ENCODE measurements at places on chromosomes 6 and 20. TPM values are rescaled to one million over a fixed set of nuclear protein-coding genes. Genes with fewer than 3 reads are reported as not detected.

EXOC2 gene
- 16.2 TPM for polyA plus RNA-seq

EFCAB8 gene
- polyA plus RNA-seq: 0.25 TPM

IL17A gene
- 0.78 TPM for polyA plus RNA-seq

MICAL1 gene
- 170 TPM for polyA plus RNA-seq

EYS gene
- polyA plus RNA-seq: 0.76 TPM

LINC00237 gene
- polyA plus RNA-seq: not detected

LRRC73 gene
- 0.49 TPM for polyA plus RNA-seq

DNA sequence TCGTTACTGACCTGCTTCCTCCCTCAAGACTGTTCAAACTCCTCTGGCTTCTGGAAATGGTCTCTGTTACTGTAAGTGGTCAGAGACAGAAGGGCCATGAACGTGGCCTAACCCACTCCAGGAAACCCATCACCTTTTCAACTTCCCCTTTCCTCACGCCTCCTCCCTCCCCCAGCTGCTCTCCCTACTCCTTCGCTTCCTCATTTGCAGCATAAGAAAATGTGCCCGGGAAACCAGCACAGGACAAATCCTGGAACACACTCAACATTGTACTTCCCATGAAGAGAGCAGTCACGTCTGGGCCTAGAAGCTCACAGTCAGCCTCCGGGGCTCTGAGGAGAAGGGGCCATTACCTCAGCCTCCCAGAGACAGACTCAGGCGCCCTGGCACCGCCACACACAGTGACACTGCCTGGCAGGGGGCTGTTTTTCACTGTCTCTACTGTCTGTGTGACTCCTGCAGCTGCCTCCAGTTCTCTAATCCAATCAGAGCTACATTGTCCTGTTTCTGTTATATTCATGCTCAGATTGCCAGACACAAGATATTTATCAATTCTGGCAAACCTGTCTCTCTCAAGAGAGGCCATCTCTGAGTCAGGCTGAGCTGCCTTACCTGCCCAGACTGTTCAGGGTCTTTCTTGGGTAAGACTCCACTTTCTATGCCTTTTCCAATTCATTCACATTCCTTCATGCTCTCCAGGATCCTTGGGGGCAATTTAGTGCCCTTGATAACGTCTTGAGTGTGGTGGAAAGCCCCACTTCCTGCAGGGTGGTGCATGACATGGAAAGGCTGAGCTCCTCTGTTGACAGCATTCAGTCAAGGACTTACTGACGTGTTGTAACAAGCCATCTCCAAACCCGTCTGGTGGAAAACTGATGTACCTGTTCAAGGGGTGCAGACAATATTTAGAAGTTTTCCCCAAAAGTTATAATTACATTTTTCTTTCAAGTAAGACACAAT is 242.2 kb downstream of the HIVEP2 start:
- DNase-seq: peak; percentile 6
- H3K4me1 ChIP-seq: no peaks in the 10 kb centered on the region
- H3K36me3 ChIP-seq: no peaks in the 10 kb centered on the region
- H3K4me3 ChIP-seq: no peak overlapping the region
- H3K27me3 ChIP-seq: no peaks in the 10 kb centered on the region

DNA sequence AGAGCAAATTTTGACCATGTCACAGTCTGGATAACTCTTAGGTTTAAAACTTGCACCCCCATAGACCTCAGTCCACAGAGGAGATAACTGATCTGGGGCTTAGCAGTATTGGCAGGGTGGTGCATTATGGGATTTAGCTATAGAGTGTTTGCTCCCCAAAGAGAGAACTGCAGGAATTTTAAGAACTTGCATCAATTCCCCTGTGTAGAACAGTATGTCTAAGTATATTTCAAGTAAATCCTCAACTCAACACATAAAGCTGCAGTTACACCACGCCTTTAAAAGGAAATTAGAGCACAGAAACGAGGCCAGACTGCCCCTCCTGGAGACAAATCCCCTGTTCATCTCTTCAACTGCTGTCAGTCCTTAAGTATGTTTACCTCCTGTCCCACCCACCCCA is 144.9 kb downstream of the TRMT11 start:
- no peaks in the 10 kb centered on the region for H3K4me1 ChIP-seq
- no peak overlapping the region for H3K4me3 ChIP-seq
- no peak for DNase-seq
- no peak overlapping the region for H3K27ac ChIP-seq
- no peaks in the 10 kb centered on the region for H3K36me3 ChIP-seq

- peak overlapping the region; percentile 7 for H3K27ac ChIP-seq
- H3K36me3 ChIP-seq: no peaks in the 10 kb centered on the region
- H3K4me3 ChIP-seq: peak overlapping the region; percentile 30
- DNase-seq: no peak
These were observed 1.2 kb upstream of the SLC24A3 start for GRCh38 chr20:19211252-19211651.

DNA sequence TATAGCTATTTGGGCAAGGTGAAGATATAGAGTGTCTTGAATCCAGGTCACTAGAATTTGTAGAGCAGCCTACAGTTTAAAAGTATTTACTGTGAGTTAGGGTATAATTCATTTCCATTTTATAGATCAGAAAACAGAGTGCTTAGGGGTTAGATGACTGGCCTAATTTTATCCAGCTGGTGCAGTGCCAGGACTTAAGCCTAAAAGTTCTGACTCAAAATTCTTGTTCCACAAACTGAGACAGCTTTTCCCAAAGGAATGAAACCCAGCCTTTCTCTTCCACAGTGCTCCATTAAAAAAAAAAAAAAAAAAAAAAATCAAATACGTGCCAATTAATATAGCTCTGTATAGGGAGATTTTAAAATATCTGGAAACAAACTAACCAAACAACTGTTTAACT is 441.0 kb upstream of the MARCKS start:
- no peaks in the 10 kb centered on the region for H3K4me1 ChIP-seq
- H3K27ac ChIP-seq: no peak overlapping the region
- no peak overlapping the region for H3K4me3 ChIP-seq
- DNase-seq: no peak
- no peaks in the 10 kb centered on the region for H3K36me3 ChIP-seq

DNA sequence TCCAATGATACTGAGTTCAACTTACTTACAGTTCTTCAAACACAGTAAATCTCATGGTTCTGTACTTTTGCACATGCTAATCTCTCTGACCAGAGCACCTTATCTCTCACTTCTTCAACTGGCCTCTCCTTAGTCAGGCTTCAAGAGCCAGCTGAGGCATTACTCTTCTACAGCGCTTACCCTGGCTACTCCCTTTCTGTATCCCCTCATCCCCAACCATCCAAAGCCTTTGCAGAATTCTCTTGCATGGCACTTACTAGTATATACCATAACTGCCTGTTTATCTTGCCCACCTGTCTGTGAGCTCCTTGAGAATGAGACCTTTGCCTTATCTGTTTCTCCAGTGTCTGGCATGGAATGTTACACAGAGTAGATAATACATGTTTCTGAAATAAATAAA is 49.2 kb downstream of the SESN1 start:
- H3K36me3 ChIP-seq: no peaks in the 10 kb centered on the region
- H3K27me3 ChIP-seq: no peaks in the 10 kb centered on the region
- no peaks in the 10 kb centered on the region for H3K4me1 ChIP-seq
- no peak for DNase-seq

DNA sequence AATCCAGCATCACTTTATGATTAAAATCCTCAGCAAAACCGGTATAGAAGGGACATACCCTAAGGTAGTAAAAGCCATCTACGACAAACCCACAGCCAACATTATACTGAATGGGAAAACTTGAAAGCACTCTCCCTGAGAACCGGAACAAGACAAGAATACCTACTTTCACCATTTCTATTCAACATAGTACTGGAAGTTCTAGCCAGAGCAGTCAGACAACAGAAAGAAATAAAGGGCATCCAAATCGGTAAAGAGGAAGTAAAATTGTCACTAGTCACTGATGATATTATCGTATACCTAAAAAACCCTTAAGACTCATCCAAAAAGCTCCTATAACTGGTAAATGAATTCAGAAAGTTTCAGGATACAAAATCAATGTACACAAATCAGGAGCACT is 33.3 kb downstream of the BLOC1S5 start:
- H3K36me3 ChIP-seq: no peaks in the 10 kb centered on the region
- no peak overlapping the region for H3K4me3 ChIP-seq
- H3K4me1 ChIP-seq: no peaks in the 10 kb centered on the region
- DNase-seq: no peak
- no peak overlapping the region for H3K27ac ChIP-seq
- no peaks in the 10 kb centered on the region for H3K27me3 ChIP-seq

DNA sequence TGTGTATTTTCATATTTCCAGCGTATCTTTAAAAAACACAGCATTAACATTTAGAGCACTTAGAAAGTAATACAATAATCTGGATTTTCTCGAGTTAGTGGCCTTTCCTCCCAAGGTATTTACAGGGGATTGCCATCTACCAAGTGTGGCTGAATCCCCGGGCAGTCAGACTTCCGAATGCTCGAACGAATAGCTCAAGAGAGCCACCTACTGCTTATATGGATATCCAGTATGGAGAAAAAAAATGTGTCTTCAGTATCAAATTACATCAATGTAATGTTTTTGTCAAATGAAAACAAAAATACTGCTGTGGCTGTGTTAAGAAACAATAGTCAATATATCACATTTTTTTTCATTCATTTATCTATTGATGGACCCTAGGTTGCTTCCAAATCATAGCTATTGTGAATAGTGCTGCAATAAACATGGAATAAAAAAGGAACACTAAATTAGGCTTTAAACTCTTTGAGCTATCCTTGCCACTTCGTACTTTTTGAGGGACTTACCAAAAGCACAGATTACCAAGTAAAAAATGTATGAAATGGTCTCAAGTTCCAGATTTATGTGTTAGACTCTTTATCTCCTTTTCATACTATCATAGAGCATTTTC is 654.5 kb upstream of the PTCHD4 start:
- peak; percentile 20 for DNase-seq
- H3K4me1 ChIP-seq: peaks cover 5% of the 10 kb centered on the region
- H3K27ac ChIP-seq: peak overlapping the region; percentile 59
- no peak overlapping the region for H3K4me3 ChIP-seq

GRCh38 chr20:47355489-47356219 is 845 bp downstream of the ZMYND8 start:
- no peaks in the 10 kb centered on the region for H3K27me3 ChIP-seq
- H3K27ac ChIP-seq: peak overlapping the region; percentile 98
- H3K4me1 ChIP-seq: peaks cover 93% of the 10 kb centered on the region
- peak; percentile 59 for DNase-seq

GRCh38 chr6:28208111-28208659 is 16.9 kb upstream of the ZSCAN9 start:
- no peak overlapping the region for H3K4me3 ChIP-seq
- peak; percentile 37 for DNase-seq
- peaks cover 12% of the 10 kb centered on the region for H3K4me1 ChIP-seq
- H3K36me3 ChIP-seq: no peaks in the 10 kb centered on the region
- peaks cover 81% of the 10 kb centered on the region for H3K27me3 ChIP-seq
- no peak overlapping the region for H3K27ac ChIP-seq

- DNase-seq: no peak
- no peaks in the 10 kb centered on the region for H3K36me3 ChIP-seq
- H3K27me3 ChIP-seq: no peaks in the 10 kb centered on the region
- no peak overlapping the region for H3K4me3 ChIP-seq
- no peak overlapping the region for H3K27ac ChIP-seq
These were observed 6.4 kb upstream of the AIG1 start for GRCh38 chr6:143054329-143054728.

DNA sequence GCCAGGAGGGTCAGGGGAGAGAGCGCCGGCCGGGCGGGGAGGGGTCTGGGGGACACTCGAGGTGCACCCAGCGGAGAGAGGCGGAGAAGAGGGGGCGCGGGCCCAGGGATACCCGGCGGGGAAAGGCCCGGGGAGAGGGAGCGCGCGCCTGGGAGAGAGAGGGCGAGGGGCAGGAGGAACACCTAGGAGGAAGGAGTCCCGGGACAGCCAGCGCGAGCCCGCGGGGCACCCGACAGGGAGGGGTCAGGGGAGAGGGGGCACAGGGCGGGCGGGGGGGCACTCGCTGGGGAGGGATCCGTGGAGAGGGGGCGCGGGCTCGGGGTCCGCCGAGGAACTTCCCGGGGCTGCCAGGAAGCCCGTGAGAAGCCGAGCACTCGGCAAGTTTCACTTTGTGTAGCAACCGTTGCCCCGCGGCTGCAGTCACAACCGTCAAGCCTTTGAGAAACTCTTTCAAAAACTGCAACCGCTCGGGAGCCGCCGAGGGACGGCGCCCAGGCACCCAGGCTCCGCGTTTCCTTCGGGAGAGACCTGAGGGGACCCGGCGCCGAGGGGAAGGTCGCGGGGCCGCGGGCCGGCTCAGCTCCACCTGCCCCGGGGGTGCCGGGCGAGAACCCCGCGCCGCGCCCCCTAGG is 471 bp downstream of the EZR start:
- peak; percentile 68 for DNase-seq
- H3K27me3 ChIP-seq: no peaks in the 10 kb centered on the region
- H3K27ac ChIP-seq: peak overlapping the region; percentile 99
- peaks cover 18% of the 10 kb centered on the region for H3K36me3 ChIP-seq
- H3K4me3 ChIP-seq: peak overlapping the region; percentile 88

DNA sequence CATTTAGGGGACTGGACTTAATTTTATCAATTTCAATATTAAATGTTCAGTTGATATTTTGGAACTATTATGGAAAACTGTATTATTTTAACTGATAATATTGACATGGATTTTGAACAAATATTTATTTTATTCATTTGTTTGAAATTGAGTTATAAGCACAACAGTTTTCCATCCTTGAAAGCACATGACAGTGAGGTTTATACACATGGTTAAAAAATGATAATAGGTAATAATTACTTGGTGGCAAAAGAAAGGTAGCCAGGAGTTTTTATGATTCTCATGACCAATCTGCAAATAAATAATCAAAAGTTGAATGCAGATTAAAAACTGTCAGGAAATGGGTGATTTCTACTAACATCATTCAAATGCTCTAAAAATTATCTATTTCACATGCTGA is 113.6 kb downstream of the C6orf58 start:
- H3K4me3 ChIP-seq: no peak overlapping the region
- no peak for DNase-seq
- no peaks in the 10 kb centered on the region for H3K4me1 ChIP-seq
- H3K27me3 ChIP-seq: no peaks in the 10 kb centered on the region

DNA sequence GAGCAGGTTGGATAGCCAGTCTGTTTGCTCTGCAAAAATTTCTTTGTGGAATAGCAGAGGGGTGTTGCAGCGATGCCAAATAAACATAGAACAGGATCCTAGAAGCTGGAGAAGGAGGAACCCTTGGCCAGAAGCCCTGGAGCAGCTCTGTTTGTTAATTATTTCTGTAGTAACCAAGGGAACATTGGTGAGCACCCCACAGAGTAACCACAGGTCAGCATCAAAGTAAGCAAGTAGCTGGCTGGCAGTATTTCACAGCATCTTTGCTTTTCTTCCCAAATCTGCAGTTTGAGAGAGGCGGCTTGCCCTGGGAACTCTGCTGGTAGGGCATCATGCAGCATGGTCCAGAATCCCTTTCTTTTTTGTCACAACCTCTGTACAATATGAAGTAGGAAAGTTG is 12.7 kb upstream of the APMAP start:
- no peak overlapping the region for H3K4me3 ChIP-seq
- H3K36me3 ChIP-seq: peaks cover 60% of the 10 kb centered on the region
- DNase-seq: peak; percentile 34

DNA sequence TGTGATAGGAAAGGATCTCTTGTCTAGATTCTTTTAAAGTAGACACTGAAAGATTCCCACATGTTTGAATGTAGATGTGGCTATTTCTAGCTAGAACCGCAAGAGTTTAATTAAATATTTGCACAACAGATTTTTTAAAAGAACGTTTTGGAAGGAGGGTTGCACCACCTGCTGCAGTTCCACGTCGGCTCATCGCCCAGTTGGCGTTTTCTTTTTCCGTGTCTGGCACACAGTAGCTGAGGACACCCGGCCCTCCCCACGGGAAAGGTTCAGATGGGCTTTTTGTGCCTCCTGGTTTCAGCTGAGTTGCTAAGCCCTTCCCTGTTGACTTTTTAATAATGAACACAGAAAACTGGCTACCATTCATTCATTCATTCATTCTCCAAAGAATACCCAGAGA is 41.8 kb upstream of the DOK5 start:
- no peaks in the 10 kb centered on the region for H3K36me3 ChIP-seq
- H3K27me3 ChIP-seq: no peaks in the 10 kb centered on the region
- H3K27ac ChIP-seq: no peak overlapping the region
- DNase-seq: no peak
- no peaks in the 10 kb centered on the region for H3K4me1 ChIP-seq
